ENCODE measurements at places on chromosomes 2 and 18. TPM values are rescaled to one million over a fixed set of nuclear protein-coding genes. Genes with fewer than 3 reads are reported as not detected.
A peak's percentile ranks its signal among the peaks of the same experiment; 100 is the strongest.

- no peak for DNase-seq
Measured at GRCh38 chr18:43882358-43883055, 605.2 kb upstream of the SYT4 start.

DNA sequence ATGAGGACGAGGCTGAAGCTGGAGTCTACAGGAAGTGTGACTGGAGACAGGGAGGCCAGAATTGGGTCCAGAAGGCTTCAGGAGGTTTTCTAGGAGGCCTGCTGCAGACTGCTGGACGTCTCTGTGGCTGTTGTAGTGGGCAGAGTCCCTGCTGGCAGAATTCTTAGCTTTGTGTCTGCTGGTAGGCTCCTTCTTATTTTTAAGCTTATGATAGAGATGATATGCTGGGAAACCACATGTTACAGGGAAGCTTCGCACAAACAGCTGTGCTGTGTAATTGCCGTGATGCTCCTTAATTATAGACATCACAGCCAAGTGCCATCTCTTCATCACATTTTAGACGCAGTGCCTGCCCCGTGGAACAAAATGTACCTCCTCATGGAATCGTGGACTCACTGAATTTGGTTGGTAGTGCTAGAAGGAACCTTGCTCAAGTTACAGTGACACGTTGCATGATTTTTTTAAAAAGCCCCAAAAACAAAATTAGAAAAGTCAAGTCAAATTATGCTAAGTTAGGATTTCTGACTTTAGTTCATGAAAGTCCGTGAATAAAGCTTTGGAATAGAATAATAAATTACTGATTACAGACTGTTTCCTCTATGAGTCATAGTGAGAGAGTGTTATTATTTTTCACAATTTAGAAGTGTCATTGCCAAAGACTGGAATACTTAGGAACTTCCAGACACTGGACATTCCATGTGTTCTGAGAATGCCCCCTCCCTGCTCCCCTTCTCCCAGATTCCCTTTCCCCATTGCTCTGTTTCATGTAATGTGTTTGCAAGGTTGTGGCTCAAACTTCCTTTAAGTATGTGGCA lies 144.1 kb downstream of the FHOD3 start:
- no peak for DNase-seq

- DNase-seq = no peak
Measured at GRCh38 chr2:165837122-165837521, 43.1 kb upstream of the GALNT3 start.

DNA sequence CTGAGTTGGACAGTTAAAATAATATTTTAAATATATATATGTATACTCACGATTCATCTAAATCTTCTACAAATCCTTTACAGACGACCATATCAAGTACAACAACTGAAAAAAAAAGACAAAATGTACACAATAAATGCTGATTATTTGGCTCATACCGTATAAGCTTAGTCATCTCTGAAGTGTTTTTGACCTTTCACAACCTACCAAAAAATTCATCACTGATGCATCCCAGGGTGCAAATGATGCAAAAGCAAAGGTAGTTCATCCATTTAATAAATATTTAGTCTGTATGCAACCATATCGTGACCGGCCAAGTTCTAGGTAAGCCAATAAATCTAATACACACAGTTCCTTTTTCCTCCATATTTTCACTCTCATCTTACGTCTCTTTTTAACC lies 1.1 kb downstream of the TMX3 start:
- no peak for DNase-seq

GRCh38 chr18:45046228-45046627 lies 365.5 kb downstream of the SETBP1 start:
- DNase-seq = no peak

DNA sequence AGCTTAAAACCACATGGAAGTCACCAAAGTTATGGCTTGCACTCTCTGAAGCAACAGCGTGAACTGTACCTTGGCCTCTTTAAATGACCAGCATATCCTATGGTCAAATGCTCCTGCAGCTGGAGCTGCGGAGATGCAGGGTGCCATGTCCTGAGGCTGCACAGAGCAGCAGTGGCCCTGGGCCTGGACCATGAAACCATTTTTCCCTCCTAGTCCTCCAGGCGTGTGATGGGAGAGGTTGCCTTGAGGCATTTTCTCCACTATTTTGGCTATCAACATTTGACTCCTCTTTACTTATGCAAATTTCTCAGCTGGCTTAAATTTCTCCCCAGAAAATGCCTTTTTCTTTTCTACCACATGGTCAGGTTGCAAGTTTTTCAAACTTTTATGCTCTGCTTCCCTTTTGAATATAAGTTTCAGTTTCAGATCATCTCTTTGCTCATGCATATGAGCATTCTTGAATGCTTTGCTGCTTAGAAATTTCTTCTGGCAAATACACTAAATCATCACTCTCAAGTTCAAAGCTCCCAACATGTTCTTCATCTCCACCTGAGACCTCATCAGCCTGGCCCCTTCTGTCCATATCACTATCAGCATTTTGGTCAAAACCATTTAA lies 82.9 kb upstream of the TMEFF2 start:
- no peak for DNase-seq

GRCh38 chr2:97737421-97738178 lies 24.2 kb downstream of the ZAP70 start:
- DNase-seq = no peak

GRCh38 chr2:136135921-136136906 lies 18.3 kb upstream of the CXCR4 start:
- peak; percentile 48 for DNase-seq

DNA sequence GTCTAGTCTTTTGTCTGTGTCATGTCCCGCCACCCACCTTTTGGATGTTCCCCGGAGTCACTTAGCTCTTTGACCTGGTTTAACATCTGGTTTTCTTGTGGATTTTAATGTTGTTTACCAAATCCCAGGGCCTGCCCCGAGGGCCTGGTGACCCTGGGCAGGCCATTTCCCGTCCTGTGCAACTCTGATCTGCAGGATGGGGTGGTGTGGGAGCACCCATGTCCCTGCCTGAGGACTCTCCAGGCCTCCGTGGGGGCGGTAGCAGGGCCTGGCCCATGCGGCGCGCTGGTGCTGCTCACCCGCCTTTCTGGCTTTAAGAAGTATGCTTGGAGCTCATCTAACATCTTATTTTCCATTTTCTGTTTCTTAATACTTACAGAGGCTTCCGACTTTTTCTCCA lies 10.7 kb downstream of the RAMP1 start:
- DNase-seq = peak; percentile 10

DNA sequence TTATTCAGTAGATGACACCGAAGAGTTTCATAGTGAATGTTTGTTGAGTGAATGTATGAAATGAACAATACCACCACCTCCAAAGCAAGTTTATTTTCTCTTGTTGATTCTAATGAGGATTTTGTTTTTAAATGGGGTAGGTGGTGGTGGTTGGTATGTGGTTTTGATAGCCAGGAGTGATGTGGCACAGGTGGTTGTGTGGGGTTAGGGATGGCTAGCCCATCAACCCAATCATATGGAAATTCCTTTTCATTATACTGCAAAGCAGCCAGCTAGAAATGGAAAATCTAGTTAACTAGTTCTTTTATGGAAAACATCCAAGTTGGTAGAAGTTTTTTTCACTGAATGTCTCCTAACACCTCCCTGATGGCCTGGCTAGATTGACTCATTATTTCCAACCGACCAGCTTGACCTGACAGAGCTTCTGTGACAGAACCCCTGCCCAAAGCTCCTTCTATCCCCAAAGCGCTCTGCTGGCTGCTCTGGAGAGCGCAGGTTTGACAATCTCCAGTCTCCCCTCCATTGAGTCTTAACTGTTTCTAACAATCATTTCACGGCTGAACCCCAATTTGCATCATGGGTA lies 376.9 kb downstream of the MTX2 start:
- no peak for DNase-seq

DNA sequence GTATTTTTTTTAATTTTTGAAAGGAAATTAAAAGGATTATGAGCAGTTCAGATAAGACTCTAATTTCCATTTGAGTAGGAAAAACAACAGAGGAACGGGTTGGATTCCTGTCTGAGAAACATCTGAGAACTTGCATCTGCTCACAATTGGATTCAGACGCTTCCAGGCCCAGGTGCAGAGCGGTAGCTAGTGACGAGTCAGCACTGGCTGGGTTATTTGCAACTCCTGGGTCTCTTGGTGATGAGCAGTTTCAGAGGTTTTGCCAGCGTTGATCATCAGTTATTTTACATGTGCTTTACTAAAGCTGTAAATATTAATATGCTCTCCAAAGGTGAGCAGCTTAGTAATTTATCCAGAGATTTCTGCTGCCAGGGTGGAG lies 39.1 kb upstream of the B3GNT7 start:
- peak; percentile 5 for DNase-seq

DNA sequence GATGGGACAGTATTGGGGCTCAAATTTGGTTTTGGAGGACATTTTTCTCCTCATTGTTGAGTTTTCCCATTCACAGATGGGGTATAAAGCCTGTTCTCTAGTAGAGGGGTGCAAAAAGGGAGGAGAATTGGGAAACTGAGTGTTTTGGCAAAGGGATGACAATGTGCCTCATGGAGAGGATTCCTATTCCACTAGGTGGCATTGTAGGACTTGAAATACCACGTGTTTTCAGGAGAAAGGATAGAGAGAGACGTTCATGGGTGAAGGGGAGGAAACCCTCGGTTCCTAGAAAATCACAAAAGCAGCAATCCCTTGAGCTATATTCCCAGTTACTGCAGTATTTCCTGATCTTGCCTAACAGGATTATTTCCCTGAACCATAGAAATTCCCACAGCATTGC lies 113.7 kb upstream of the SRD5A2 start:
- DNase-seq = no peak

- DNase-seq = no peak
Measured at GRCh38 chr18:79361766-79362522, 33.8 kb upstream of the NFATC1 start.

- no peak for DNase-seq
Measured at GRCh38 chr2:39855856-39856255, 76.8 kb upstream of the THUMPD2 start.

- no peak for DNase-seq
Measured at GRCh38 chr2:83006961-83007360, 1452.1 kb downstream of the SUCLG1 start.

- DNase-seq = no peak
Measured at GRCh38 chr18:40866968-40867367, 1088.1 kb upstream of the PIK3C3 start.

The USP14 gene
- 25.5 TPM for total RNA-seq

The WDR43 gene
- 37.6 TPM for total RNA-seq

The DSC3 gene
- total RNA-seq = 0.61 TPM

The EPHA4 gene
- 21.4 TPM for total RNA-seq

The C2orf92 gene
- 11.7 TPM for total RNA-seq
